Fibroblast of the aortic adventitia (primary cell): ENCODE measurements at places on chromosomes 11 and 22. TPM values are rescaled to one million over a fixed set of nuclear protein-coding genes. Genes with fewer than 3 reads are reported as not detected.

DNA sequence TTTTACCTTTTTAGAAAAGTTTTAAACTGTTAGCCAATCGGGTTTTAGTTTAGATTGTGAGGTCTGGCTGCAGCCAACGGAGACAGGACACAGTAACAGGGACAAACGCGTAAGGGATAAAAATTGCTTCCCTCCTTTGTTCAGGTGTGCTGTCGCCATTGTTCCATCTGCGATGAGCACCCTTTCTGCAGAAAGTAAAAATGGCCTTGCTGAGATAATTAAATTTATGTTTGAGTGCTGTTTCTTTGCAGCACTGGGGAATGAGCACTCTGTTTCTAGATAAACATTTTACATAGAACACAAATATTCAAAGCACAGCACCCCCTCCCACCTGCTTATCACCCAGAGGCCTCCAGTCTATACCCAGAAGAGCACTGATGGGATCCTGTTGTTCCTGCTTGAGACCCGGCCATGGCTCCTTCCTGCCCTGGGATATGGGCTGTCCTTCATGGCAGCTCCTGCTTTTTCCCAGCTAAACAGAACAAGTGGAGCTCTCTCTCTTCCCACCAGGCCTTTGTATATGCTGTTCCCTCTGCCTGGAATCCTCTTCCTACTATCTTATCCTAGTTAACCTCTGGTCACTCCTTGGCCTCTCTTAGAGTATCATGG is 34.3 kb upstream of the CELSR1 start:
- DNase-seq: no peak

Gene TPP1
- total RNA-seq: 49.3 and 60.2 TPM in 2 replicates

- DNase-seq: peak; percentile 99
Measured at GRCh38 chr11:12556788-12557384, 117.3 kb upstream of the TEAD1 start.

GRCh38 chr11:43217849-43218248 is 93.9 kb upstream of the API5 start:
- DNase-seq: no peak

Gene SERHL2
- 2.0 and 2.2 TPM in 2 replicates for total RNA-seq

GRCh38 chr22:47591016-47591415 is 828.6 kb downstream of the TBC1D22A start:
- no peak for DNase-seq

DNA sequence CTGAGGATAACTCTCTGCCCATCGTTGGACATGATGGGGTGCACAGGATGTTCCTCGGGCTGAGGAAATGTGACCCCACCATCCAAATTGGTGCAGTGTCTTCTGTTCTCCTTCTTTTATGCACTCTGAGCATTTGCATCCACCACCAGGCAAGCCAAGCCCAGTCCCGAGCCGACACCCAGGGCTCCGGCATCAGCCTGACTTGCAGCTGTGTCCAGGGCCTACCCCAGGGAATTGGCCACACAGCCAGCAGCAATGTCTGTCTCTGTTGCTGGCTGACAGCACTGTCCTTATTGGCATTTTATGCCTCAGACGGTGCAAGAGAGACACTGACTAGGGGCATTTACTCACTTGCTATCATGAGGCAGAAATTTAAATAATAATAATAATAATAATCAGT is 25.4 kb upstream of the CPT1A start:
- no peak for DNase-seq

DNA sequence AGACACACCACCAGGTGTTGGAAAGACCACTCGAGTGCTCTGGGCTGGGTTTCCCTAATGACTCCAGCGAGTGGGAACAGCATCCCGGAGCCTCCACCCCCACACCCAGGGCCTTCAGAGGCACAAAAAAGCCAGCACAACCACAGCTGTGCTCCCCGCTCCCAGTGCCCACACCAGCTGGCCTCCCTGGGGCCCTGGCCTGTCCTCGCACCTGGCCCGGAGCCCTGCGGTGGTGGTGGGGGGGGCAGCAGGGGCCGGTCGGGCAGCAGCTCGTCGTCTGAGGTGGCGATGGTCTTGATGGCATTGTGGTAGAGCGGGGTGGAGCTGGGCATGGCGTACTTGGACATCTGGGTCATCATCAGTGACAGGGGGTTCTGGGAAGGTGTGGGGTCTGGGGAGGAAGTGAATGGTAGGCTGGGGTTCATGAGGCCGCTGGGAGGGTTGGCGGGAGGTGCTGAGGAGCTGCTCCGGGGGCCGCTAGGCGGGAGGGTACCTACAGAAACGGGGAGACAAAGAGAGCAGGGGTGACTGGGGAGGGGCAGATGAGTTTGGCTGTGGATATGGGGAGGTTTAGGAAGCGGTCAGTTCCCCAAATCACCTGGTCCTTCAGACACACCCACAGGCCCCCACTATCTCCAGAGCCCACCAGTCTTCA is 16.1 kb downstream of the CXCR5 start:
- DNase-seq: no peak

GRCh38 chr11:116499396-116500003 is 273.3 kb downstream of the BUD13 start:
- DNase-seq: peak; percentile 68

DNA sequence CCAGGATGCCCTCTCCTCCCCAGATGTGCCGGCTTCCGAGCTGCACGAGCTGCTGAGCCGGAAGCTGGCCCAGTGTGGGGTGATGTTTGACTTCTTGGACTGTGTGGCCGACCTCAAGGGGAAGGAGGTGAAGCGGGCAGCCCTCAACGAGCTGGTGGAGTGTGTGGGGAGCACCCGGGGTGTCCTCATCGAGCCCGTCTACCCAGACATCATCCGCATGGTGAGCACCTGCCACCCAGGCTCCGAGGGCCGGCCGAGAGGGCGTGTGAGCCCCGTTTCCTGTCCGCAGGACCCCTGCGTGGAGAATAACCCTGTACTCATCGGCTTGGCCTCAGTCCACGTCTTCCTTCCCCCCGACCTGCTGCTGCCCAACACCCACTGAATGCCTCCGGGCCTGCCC is 2.2 kb downstream of the PPP2R5B start:
- DNase-seq: no peak

GRCh38 chr11:133197425-133197824 is 334.9 kb downstream of the OPCML start:
- no peak for DNase-seq

DNA sequence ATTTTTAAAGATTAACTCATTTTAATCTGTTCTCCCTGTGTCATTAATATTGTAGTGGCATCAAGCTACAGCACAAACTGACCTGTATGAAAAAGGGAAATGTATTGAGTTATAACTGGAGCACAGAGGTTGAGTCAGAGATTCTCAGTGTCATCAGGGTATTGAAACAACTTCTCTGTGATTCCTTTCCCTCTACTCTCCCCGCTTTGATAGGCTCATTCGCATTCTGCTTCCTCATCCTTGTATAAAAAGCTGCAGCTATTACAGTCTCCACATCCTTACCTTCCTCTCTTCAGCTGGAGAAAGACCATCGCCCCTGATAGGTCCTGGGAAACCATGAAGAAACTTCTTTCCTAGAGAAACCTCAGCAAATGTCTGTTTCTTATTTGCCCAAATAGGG is 90.0 kb downstream of the BDNF start:
- DNase-seq: no peak

- peak; percentile 53 for DNase-seq
Measured at GRCh38 chr11:66082946-66083698, 13.1 kb downstream of the PACS1 start.

- DNase-seq: no peak
Measured at GRCh38 chr22:23752090-23752691, 1.3 kb upstream of the ZNF70 start.

Gene LARGE2
- not detected in 2 replicates for total RNA-seq

GRCh38 chr11:276219-276618 is 2.0 kb upstream of the NLRP6 start:
- DNase-seq: no peak

- DNase-seq: no peak
Measured at GRCh38 chr11:69499918-69500284, 18.4 kb downstream of the LINC01488 start.

Gene ZP1
- not detected in 2 replicates for total RNA-seq

GRCh38 chr11:76624500-76625379 is 45.8 kb downstream of the LRRC32 start:
- DNase-seq: no peak

Gene IGLL5
- not detected in 2 replicates for total RNA-seq

- DNase-seq: no peak
Measured at GRCh38 chr22:50518606-50519005, 6.8 kb downstream of the SCO2 start.

- no peak for DNase-seq
Measured at GRCh38 chr11:68216171-68216938, 3.3 kb upstream of the KMT5B start.

Gene OR5L1
- not detected in 2 replicates for total RNA-seq

DNA sequence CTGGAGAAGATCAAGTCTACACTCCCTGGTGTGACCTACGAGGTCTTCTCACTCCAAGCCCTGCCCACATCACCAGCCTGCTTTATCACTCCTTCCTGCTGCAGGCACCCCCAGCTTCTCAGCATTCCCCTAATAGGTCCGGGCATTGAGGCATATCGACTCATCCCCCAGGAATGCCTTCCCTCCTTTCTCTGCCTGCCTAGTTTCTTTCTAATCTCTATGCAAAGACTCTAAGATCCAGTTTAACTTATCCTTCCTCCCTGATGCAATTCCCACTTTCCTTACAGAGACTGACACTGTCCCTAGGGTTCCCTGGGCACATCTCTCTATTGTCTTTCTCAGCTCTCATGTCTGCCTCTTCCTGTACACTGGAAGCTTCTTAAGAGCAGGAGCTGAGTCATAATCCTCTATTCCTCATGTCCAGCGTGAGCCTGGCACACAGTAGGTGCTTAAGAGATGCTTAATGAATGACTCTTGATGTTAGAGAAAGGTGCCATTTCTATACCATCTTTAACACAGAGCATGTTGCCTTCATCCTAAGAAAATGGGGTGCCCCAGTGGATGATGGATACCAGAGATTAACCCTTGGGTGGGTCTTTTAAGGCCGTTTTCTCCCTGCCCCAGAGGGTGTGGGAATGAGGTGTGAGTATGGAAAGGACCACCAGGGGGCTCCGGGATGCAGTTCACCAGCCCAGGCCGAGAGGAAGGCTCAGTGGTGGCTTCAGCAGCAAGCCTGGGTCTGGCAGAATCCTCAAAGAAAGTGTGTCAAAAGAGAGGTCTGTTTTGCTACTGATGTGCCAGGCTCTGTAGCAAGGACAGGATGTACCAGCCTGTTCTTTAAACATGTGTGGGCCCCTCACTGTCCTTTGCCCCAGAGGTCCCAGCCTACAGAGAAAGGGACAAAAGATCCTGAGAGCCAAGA is 34.7 kb downstream of the PARVA start:
- DNase-seq: peak; percentile 95

Gene TSKU
- 5.6 and 24.6 TPM in 2 replicates for total RNA-seq

Gene PSMD13
- total RNA-seq: 96.9 and 121 TPM in 2 replicates

DNA sequence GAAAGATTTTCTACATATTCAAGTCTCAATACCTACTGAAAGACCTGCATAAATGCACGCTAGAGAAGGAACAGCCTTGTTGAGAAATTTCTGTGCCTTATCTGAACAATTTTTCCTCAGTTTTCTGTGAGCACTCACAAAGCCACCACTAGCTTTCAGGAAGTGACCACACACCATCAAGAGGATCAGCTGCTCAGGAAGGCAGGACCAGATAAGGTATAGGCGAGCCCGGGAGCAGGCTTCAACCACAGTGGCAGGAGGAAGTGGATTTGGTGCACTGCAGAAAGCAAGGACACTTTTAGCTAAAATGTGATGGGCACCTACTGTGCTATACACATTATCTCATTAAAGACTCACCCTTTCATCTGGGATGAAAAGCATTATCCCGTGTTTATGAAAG is 220.8 kb downstream of the RAB38 start:
- no peak for DNase-seq

DNA sequence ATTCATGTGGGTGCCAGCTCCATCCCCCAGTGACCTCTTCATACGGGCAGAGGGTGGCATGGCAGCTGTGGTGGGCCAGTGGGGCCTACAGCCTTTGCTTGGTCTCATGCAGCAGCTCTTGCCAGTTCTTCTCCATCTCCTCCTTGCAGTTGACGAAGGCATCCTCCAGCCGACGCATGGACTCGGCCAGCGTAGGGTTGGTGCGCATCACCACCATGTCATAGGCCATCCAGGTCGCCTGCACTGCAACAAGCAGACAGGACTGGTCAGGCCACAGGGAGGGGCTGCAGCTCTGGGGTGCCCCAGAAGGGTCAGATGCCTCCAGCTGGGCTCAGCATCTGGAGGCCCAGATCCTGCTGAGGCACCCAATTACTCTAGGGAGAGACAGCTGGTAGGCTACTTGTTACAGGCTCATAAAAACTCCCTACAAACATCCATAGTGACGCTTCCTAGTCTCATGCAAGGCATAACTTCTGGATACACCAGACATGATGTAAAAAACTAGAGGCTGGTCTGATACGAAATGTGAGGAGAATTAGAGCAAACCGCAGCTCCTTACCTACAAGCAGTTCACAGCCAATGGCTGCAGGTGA is 5.6 kb downstream of the KLHDC7B start:
- no peak for DNase-seq

Gene APOA5
- not detected in 2 replicates for total RNA-seq

Gene PIK3IP1
- total RNA-seq: 13.2 and 191 TPM in 2 replicates

Gene P4HA3
- 1.9 and 4.4 TPM in 2 replicates for total RNA-seq

DNA sequence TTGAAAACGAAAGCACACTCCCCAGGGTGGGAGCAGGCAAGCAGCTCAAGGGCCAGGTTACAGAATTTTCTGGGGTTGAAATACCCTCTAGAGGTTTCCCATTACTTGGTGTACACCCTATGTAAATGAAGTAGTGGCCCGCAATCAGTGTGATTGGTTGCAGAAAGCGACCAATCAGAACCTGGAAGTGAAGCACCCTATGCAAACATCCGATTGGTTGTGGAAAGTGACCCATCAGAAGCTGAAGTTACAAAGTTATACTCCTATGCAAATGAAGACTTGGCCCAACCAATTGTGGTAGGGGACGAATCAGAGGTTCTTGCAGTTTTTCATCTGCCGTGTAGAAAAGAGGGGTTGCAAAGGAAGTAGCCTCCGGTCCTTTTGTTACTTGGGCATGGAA is 19.2 kb downstream of the PRR5 start:
- no peak for DNase-seq

Gene KCTD14
- total RNA-seq: 0.45 TPM in 1 of 2 replicates, not detected in the other

DNA sequence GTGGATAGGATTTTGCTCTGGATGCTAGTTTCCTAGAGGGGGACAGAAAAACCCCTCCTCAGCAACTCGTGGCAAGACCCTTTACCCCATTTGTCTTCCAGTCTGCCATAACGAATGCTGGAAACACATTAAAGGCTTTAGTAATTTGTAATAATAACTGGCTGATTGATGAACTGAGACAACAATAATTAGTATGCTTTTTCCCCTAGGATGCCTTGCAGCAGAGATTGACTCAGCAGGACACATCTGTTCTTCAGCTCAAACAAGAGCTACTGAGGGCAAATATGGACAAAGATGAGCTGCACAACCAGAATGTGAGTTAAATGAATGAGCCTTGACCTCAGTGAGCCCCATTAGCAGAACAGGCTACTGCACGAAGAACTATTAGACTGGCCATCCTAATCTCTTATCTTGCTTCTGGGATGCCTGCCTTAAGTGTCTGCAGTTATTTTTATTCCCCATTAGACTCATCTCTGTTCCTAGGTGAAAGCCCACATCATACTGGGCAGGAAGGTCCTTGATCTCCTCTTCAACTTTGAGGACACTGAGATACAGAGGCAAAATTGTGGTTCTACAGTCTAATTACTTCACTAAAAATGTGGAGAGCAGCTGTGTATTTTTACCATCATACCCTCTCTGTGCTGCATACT is 32.9 kb upstream of the DLAT start:
- no peak for DNase-seq
